ENCODE measurements at places on chromosomes 11 and 22.

- peak; percentile 31 for DNase-seq
Measured at GRCh38 chr22:45318558-45319323, 9.0 kb downstream of the FAM118A start.

- DNase-seq: no peak
Measured at GRCh38 chr11:120256178-120256577, 16.2 kb downstream of the POU2F3 start.

DNA sequence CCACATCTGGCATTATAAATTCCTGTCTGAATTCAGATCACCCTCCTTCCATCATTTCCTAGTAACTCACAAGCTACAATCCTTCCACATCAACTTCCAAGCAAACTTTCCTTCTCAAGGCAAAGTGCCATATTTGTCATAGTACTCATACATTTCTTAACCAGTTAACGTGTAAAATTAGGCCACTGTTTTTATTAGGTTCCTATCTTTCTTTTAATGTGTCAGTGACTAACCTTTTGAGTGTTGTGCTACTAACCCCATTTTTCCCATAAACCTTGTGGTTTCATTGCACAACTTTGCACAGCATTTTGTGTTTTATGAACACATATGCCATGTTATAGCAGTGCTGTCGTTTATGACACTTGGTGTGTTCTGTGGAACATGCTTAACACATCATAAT lies 90.1 kb downstream of the KIF18A start:
- no peak for DNase-seq

DNA sequence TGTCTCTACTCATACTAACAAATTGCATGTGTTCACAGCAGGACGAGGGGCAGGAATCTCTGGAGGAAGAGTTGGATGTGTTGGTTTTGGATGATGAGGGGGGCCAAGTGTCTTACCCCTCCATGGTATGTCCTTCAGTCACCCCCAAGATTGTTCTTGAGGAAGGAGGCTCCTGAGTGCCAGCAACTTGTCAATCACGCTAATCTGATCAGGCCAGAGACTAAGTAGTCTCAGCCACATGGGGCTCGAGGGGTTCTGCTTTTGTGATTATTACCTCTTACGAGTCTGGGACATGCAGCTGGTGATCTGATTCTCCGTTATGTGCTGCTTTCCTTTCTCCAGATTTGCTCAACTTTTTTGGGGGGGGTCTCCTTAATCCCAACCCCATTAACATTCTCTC lies 54.3 kb downstream of the CTNND1 start:
- no peak for DNase-seq

DNA sequence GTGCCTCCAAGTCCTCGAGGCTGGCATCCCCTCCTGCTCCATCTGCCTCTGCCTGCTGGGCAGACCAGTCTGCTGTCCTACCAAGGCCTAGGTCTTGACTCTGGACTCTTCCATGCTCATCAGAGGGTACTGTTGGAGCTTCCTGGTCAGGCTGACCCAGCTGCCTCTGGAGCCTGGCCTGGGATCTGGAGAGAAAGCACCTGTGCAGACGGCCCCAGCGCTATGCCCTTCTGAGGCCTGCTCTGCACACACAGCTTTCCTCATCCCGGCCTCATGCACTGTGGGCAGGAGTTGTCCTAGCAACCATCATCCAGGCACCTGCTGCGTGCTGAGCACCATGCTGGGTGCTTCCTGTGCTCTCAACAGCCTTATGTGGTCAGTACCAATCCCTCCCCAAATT lies 70.8 kb downstream of the CDKN1C start:
- no peak for DNase-seq

DNA sequence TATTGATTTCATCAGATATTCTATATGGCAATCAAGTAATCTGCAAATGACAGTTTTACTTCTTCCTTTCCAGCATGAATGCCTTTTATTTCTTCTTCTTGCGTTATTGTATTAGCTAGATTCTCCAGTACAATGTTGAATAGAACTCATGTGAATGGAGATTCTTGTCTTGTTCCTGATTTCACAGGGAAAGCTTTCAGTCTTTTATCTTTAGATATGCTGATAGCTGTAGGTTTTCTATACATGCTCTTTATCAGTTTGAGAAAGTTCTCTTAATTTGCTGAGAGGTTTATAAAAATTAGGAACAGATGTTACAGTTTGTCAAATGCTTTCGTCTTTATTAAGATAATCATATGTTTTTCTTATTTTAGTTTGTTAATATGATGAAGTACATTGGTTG lies 347.2 kb downstream of the NTM start:
- DNase-seq: no peak

Measured in stimulated activated CD4-positive, alpha-beta T cell treated with anti-CD3 and anti-CD28 coated beads, Interleukin-15, amount 100 ng/mL, for 24 hours (primary cell).